ENCODE measurements at places on chromosomes 12 and 14.

DNA sequence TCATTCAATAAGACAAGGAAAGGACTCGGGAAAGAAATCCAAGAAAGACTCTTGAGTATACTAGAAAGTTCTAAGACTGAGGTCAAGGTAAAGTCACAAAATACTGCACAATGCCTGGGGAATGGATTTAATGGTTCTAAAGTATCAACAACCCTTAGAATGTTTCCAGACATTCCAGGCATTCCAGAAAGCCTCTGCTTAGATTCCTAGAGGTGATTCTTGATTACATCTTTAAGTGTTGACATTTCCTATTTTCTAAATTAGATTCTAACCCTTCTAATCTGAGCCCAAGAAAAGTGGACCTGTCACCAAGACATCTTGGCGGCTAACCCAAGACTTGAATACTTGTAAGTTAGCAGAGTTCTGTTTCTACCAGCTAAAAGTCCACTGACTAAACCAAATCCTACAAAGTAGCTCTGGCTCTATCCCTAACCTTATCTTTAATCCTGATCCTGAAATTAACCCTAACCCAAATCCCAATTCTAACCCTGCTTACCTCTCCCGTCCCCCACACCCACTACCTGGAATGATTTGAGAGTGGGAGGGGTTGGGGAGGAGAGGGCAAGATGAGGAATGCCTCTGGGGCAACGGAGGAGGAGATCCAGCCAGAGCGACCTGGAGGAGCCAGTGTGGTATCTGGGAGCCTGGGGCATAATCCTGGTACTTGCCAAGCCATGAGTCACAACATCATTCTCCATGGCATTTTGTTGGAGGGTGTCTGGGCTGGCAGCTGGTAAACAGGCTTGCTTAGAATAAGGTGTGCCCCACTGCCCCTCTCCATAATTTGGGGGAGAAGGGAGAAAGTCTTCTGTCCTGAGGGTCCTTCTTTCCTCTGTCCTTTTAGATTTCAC is 93.4 kb upstream of the HOXC13 start:
- no peak for DNase-seq

GRCh38 chr12:116697716-116698115 is 40.2 kb downstream of the SPRING1 start:
- DNase-seq, result no peak

GRCh38 chr12:19978193-19978592 is 390.1 kb upstream of the PDE3A start:
- DNase-seq, result peak; percentile 92

GRCh38 chr12:125853670-125854069 is 788.4 kb downstream of the AACS start:
- DNase-seq, result no peak

DNA sequence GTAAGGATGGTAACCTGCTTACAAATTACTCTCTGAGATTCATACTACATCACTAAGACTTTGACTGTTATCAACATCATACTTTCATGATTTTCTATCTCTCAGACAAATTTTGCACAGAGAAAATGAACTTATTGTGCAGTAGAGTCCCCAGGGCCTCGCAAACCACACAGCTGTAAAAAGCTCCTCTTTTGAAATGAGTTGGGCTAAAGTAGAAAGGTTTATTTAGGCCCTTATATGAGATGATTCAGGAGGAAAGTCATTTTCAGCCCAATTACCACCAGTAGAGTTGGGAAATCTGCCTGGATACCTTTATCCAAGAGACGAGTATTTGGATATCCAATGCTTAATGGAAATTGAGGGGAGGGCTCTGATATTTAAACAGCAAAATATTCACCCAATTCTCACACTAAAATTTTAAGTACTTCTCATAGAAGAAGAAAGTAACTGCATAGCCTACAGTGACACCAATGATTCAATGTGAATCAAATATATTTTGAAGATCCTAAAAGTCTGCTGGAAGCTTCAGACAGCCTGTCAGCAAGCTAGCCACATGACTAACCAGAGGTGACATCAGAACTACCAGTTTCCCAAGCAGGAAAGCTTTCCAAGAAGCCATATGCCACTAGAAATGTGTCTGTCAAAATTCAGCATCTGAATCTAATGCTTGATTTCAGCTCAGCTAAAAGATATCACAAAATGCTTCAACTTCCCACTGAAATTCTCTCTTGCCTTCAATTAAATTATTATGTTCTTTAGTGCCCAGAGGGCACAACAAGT is 190.1 kb upstream of the SYT1 start:
- DNase-seq, result no peak

GRCh38 chr14:31894351-31894750 is 182.8 kb upstream of the ARHGAP5 start:
- no peak for DNase-seq

- no peak for DNase-seq
Measured at GRCh38 chr12:46546634-46547273, 174.2 kb upstream of the SLC38A2 start.

DNA sequence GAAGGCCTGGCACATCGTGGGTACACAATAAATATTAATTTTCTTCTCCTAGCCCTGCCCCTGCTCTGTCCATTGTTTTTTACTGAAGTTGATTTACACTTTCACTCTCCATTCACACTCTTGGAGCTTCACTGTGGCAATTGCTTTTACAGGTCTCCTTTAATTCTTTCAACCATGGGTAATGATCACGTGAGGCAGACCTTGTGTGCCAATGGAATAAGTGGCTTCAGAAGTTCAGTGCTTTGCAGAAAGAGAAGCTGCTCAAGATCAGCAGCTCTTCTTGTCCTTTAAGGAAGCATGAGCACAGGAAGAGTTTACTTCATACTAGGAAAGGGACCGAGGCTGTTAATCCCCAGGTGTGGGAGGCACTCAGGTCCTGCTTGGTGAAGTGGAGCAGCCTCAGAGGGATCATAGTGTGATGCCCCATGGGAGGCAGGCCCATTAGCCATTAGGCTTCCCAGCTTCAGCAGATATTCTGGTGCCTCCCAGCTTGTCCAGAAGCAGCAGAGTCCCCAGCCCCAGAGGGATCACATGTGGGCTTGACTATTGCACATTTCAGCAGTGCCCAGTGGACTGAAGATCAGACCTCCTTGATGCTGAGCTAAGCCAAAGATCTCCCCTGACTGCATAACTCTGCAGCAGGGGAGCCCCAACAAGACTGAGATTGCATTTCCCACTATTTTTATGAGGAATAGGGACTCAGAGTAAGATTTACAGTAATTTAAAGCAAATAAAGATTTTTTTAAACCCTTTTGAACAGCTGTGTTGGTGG is 5.0 kb upstream of the SLC35F4 start:
- DNase-seq, result no peak

DNA sequence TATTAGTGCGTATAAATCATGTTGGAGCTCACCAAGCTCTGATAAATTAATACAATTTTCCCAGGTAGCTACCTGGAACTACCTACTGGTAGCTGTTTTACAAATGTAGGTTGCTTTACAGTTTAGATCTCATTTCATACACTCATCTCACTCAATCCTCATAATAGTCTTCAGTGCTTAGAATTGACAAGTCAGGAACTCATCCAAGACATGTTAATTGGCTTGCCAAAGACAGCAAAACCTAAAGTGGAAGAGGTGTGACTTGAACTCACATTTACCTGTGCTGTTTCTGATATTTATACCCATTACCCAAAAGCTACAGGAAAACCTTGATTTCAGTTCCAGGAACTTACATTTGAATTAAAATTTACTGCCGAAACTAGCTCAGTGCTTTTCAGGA is 296.7 kb downstream of the DIO2 start:
- no peak for DNase-seq

DNA sequence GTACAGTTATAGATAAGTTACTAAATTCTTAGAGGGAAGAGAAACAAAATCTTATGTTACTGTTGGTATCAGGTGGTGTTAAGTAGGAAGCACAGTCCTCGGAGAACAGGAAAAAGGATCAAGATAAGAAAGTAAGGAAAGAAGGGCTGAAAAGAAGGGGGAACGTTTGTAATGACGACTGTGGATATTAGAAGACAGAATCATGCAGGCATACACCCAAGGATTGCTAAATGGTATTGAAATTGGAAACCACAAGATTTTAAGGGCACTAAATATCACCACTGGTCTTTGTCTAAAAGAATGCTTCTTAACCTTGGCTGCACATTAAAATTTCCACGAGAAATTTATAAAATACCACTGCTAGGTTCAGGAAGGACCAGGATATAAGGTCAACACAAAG is 34.1 kb upstream of the ERGIC2 start:
- no peak for DNase-seq

- DNase-seq, result no peak
Measured at GRCh38 chr14:104580961-104581360, 1.4 kb downstream of the C14orf180 start.

GRCh38 chr14:34883954-34884353 is 8.8 kb upstream of the BAZ1A start:
- no peak for DNase-seq

- no peak for DNase-seq
Measured at GRCh38 chr12:15837141-15837790, 44.9 kb upstream of the STRAP start.

DNA sequence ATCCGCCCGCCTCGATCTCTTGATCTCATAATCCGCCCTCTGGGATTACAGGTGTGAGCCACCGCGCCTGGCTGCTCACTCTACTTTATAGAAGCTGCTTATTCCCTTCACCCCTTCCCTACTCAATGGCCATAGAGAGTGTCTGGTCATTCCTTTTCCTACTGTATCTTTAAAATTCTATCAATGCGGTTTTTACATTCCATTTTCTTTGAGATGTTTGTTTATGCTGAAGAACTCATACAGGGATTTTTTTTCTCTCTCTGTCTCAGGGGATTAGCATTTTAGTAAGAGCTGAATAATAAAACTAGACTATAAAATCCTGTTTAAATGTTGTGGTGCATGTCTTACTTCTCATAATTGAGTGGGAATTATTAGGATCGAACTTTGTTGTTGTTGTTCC is 218.6 kb upstream of the FOXN3 start:
- DNase-seq, result peak; percentile 31

- DNase-seq, result no peak
Measured at GRCh38 chr12:94488463-94488862, 28.8 kb upstream of the CEP83 start.

DNA sequence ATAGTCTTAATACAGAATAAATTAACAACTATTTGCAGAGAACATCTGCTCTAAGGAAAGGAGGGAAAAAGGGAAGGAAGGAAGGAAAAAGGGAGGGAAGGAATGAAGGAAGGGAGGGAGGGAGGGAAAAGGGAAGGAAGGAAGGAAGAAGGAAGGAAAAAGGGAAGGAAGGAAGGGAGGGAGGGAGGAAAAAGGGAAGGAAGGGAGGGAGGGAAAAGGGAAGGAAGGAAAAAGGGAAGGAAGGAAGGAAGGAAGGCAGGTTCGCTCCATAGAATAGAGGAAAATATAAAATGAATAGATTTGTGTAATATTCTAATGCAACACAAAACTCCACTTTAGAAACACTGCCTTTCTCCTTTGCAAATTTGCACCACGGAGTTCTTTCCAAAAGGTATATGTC is 16.6 kb downstream of the KICS2 start:
- no peak for DNase-seq

- no peak for DNase-seq
Measured at GRCh38 chr14:76256545-76256944, 104.8 kb downstream of the GPATCH2L start.

DNA sequence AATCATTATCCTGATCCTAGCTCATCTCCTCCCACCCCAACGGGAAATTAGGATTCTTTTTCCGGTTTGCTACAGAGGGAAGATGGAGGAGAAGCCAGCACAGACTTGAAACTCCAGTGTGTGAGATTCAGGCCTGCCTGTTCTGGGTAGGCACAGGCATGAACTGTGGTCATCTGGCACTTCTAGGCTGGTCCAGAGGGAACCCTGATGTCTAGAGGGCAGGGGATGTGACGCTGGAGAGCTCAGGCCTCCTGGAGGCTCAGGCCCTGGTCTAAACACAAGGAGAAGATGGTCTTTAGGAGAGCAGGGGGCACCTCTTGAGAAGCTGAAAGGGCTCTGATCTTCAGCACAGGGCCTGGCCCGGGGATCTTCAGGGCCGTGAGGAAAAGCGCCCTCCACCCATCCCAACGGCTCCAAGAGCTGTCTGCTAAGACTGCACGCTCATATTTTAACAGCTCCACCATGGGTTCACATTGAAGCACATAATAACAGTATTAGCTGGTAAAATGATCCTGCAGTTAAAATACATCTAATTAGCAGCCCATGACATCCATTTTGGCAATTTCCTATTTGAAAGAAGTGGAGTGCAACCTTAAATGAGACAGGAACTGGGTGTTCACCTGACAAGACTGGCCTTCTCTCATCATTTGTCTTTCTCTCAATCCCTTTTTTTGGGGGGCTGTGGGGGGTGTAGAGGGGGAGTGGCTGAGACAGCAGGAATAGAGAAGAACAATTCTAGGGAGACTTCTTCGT is 35.4 kb downstream of the BCL11B start:
- DNase-seq, result no peak

GRCh38 chr14:63273129-63273528 is 45.6 kb downstream of the GPHB5 start:
- DNase-seq, result no peak

DNA sequence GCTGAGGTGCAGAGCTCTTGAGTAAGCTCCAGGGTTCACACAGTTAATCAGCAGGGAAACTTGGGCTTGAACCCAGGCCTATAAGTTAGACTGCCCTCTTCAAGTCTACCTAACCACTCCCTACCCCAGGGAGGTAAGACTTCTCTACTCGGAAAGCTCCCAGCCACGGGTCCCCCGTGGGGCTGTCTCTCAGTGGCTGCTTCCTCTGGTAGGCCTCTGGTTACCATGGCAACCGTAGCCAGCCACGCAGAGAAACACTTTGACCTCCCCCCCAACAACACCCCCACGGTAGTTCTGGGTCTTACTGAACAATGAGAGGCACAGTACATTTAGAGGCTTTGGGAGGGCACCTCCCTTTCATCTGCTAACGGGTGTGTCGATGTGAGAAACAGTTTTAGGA is 245.2 kb downstream of the AACS start:
- DNase-seq, result no peak

GRCh38 chr12:131683266-131684014 is 27.4 kb upstream of the SFSWAP start:
- no peak for DNase-seq

- DNase-seq, result no peak
Measured at GRCh38 chr14:90518941-90519256, 122.1 kb downstream of the CALM1 start.

- DNase-seq, result peak; percentile 84
Measured at GRCh38 chr14:104970231-104971068, 7.7 kb downstream of the AHNAK2 start.

- no peak for DNase-seq
Measured at GRCh38 chr14:93286212-93286890, 46.5 kb downstream of the BTBD7 start.

DNA sequence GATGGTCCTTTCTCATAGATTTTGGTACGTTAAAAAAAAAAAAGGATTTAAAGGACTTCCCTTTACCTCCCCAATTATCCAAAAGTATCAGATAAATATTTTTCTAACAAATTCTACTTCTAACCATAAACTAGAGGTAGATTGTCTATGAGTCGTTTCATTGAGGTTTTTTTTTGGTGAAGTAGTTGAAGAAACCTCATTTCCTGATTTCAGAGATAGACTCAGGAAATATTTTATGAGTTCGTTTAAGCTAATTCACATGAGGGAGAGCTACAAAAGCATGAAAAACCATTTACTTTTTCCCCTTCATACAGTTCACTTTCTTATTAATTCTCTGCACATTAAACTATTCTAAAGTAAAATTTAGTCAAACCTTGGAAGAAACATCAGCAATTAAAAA is 112.5 kb downstream of the RALGAPA1 start:
- DNase-seq, result no peak
